ENCODE measurements at places on chromosomes 1 and 21.

DNA sequence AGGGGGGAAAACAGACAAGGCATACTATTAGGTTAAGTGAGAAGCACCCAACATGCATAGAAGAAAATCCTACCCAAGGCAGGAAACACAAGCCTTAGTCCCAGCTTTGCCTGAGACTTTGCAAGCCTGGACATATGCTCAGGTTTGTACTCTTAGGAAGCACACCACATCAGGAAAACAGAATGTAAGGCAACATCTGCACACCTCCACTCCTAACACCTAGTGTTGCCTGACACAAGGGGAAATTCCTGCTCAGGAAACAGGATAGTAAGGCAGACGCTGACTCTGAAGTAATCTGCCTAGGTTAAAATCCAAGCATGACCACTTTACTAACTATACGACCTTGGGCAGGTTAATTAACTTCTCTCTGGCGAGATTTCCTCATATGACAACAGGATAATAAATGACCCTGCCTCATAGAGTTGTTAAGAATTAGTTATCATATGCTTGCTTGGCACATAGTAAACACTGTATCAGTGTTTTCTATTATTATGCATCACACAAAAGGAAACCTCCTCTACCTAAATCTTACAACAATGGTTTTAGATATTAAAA, 119.8 kb downstream of the ZZZ3 start:
- no peak for DNase-seq

GRCh38 chr1:208351838-208352237, 107.7 kb upstream of the PLXNA2 start:
- DNase-seq: no peak

GRCh38 chr1:178937695-178938094, 66.8 kb upstream of the ANGPTL1 start:
- no peak for DNase-seq

GRCh38 chr1:110339407-110340206, 430 bp downstream of the RBM15 start:
- no peak for DNase-seq

DNA sequence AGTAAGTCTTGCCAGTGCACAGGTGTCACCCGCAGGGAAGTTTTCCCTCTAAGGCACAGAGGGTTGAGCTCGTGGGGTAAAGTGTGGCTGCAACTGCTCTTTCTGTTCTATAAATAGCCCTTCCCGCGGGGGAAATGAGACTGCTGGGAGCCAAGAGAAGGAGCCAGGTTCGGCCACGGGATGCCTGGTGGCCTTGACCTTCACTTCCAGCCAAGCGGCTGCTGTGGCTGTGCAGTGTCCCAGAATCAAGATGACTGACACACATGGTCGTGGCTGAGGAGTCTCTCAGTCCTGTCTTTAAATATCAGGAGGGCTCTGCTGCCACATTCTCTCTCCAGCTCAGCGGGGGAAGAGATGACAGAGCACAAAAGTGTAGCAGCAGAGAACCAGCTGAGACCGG, 154.1 kb upstream of the VAMP3 start:
- no peak for DNase-seq

DNA sequence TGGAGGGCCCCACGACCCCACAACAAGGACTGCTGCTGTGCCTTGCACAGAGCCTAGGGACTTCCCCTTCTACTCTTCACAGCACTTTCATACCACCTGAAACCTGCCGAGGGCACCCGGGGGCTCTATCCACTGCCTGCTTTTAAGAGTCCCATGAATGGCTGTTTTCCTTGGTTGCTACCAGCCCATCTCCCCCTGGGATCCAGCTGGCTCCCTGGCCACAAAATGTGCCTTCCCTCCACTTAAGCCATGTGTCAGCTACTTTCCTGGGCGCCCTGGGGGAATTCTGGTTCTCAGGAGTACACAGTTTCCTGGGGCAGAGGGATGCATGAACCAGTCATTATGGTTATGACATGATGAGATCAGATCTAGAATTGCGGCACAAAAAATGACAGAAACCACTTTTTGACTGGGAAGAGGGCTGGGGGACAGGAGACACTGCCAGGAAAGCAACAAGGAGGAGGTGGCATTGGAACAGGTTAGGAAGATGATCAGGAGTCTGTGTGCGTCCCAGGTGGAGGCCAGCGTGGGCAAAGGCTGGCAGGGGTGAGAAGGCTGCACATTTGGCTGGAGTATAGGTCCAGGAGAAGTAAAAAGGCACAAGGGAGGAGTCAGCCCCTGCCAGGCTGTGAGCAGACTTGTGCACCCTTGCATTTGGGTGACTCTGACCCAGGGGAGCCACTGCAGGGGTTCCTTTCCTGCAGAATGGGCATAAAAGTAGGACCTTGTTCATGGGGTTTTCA, 3.2 kb upstream of the TNFRSF8 start:
- no peak for DNase-seq
